ENCODE measurements at places on chromosomes 4 and X.

DNA sequence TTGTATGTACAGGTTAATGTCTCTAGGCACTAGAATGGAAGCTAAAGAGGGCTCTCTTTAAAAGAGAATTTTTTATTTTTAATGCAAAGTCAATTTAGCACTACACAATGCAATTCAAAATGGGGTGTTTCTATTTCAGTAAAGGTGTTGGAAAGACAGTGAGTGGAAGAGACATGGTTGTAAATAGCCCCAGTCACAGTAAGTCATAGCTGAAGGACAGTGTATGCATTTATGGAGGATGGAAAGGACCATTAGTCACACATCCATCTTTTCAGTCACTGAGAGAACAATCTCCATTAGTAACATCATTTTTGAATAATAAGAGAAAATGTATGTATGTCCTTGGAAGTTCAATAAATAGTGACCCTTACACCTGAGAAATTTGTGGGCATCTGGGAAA is 148.0 kb downstream of the PDHA2 start:
- DNase-seq = no peak

GRCh38 chr4:167359711-167360110 is 125.4 kb upstream of the SPOCK3 start:
- no peak for DNase-seq

- DNase-seq = peak; percentile 22
Observed at GRCh38 chr4:122458625-122459024, 2.1 kb upstream of the IL2 start.

GRCh38 chr4:178081176-178081575 is 638.9 kb upstream of the AGA start:
- no peak for DNase-seq

DNA sequence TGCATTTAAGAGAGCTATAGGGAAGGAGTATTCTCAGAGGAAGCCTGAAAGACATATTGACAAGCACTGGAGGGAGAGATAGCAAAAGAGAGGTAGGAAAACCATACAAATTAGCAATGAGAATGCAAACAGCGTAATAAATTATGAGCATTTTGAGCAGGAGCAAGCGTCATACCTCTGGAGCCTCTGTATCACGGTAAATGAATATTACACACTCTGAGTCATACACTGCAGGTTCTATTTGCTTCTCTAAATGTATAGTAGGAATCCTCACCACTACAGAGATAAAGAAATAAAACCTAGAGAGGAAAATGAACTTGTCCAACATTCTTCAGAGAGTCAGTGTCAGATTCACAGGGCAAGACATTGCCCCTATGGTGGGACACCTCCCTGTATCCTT is 46.4 kb upstream of the GABRE start:
- DNase-seq = no peak

DNA sequence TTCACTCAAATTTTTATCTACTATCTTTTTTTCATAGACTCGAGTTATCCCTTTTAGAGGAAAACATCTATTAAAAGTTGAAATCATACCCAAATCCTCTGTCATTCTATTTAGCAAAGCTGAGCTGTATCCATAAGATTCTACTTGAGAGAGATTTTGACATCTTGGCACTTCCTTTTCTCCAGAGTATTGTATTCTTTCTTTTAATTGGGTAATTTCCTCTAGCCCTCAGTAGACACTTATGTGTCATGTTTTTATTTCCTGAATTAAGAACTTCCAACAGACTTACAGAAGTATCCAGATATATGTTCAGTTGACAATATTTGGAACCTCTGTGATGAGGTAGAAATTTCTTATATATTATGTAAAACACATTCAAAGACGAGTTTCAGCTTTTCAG is 201.6 kb upstream of the NR3C2 start:
- DNase-seq = no peak

GRCh38 chr4:26349496-26349895 is 28.7 kb downstream of the RBPJ start:
- DNase-seq = no peak

DNA sequence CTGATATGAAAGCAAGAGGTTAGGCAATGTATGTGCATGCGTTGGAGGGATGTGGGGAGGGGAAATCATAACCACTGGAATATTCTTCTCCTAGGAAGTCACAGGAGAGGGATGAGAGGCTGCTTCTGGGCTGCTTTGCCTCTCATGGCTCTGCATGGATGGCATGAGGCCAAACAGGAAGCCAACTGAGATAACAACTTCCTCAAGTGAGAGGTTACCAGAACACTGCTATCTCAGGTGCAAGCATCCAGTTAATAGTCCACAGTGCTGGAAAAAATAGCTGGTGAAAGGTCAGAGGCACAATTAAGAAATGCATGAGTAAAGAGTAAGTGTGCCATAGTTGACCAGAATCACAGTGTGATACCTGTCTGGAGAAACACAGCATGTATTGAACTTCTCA is 113.3 kb downstream of the ELOVL6 start:
- no peak for DNase-seq

- peak; percentile 33 for DNase-seq
Observed at GRCh38 chr4:120921456-120922380, 808 bp downstream of the PRDM5 start.

- DNase-seq = no peak
Observed at GRCh38 chr4:90328558-90328957, 201.4 kb downstream of the CCSER1 start.

DNA sequence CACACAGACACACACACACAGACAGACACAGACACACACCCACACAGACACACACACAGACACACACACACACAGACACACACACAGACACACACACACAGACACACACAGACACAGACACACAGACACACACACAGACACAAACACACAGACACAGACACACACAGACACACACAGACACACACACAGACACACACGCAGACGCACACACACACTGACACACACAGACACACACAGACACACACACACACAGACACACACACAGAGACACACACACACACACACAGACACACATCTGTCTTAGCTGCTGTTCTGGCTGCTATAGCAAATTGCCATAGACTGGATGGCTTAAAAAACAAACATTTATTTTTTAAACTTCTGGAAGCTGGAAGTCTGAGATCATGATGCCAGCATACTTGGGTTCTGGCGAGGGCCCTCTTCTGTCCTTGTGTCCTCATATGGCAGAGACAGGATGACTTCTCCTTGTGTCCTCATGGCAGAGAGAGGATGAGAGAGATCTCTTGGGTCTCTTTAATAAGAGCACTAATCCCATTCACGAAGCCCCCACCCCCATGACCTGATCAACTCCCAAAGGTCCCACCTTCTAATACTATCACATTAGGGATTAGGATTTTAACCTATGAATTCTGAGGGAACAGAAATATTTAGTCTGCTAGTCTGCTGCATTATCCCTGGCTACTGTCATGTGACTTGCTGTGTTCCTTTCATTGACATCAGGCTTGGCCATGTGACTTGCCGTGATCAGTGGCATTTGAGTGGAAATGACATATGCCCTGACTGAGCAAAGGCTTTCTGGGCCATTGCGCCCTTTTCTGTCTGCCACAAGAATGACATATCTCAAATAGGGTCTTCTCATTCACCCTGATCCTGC is 32.7 kb upstream of the RASGEF1B start:
- no peak for DNase-seq

- DNase-seq = no peak
Observed at GRCh38 chr4:59969909-59970308, 1230.2 kb upstream of the ADGRL3 start.

DNA sequence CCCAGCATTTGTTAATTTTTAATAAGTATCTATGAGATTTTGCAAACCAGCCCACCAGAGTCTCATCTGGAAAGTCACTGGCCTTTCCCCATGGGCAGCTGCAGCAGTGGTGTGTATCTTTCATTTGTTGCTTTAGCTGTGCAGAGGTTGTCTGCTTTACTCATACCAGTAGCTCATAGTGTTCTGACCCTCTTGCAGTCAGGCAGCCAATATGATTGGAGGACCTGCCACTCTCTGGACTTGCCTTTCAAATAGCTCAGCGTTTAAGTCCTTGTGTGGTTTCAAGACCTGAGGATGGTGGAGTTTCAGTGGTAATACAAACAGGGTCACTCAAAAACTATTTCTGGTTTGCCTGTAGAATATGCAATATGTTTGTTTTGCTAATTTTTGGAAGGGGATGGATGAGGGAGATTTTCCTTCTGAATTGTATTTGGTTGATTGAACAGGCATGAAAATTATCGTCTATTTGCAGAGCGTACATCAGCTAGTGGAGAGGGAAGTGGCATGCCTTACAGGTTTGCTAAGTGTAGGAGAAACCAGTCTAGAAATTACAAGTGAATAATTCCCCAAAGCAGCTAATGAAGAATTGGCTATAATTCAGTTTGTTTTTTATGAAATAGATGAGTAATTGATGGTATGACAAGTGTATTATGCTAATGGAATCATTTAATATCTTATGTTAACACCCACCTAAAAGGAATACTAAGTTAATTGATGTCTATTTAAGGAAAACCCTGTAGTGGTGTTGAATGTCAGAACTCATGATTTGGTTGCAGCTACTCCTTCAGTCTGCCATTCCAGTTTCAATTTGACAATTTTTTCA is 8.9 kb downstream of the POLA1 start:
- no peak for DNase-seq

- DNase-seq = no peak
Observed at GRCh38 chrX:77977095-77977494, 7.7 kb upstream of the PGAM4 start.

GRCh38 chrX:18354369-18355223 is at the start of gene SCML2:
SCML2 (minus strand) TSS chrX:18354688; CDS start chrX:18334071, 20,617 bp downstream.
- peak; percentile 29 for DNase-seq

DNA sequence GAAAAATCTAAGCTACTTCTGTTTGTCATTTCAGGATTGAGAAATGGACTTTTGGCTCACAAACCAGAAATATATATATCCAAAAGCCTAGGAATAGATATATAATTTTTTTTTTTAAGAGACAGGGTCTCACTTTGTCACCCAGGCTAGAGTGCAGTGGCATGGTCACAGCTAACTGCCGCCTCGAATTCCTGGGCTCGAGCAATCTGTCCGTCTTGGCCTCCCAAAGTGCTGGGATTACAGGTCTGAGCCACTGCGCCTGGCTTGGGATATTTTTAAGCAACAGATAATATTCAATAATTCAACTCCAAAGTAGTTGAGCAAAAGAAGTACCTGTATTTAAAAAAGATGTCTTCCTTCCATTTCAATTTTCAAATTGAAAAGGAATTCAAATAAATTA is 112.5 kb downstream of the C4orf51 start:
- no peak for DNase-seq

DNA sequence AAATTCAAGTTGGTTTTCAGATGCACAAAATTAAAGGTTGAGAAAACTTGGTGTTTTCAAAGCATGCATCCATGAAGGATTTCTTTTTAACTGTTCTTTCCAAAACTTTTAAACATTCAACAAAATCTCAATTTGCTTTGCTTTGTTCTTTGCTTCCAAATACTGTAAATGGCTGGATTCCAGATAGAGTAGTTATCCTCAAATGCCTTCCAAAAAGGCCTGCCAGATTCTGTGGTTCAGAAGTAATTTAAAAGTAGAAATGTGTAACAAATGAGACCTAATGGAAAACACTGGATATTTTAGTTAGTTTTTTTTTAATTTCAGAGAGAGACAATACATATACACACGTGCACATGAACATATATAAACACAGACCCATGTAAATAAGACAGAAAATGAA is 97.3 kb downstream of the NR3C2 start:
- no peak for DNase-seq

- no peak for DNase-seq
Observed at GRCh38 chr4:89400287-89401035, 92.9 kb upstream of the GPRIN3 start.

GRCh38 chrX:10486373-10486772 is 134.0 kb downstream of the MID1 start:
- no peak for DNase-seq

- no peak for DNase-seq
Observed at GRCh38 chr4:173526027-173526482, 4.0 kb downstream of the HAND2 start.
